WTC11 (cell line): ENCODE measurements at places on chromosomes 12 and 14. TPM values are rescaled to one million over a fixed set of nuclear protein-coding genes. Genes with fewer than 3 reads are reported as not detected.

ADAM21 gene
- total RNA-seq = not detected in 3 replicates

CELA1 gene
- total RNA-seq = not detected in 3 replicates

DPY19L2 gene
- total RNA-seq = 3.1 to 3.4 TPM (median 3.3 TPM) in 3 replicates

KRT82 gene
- not detected in 3 replicates for total RNA-seq

ASIC1 gene
- total RNA-seq = 3.9 to 4.9 TPM (median 4.5 TPM) in 3 replicates

OAS2 gene
- 0.27 to 0.48 TPM (median 0.28 TPM) in 3 replicates for total RNA-seq

DNA sequence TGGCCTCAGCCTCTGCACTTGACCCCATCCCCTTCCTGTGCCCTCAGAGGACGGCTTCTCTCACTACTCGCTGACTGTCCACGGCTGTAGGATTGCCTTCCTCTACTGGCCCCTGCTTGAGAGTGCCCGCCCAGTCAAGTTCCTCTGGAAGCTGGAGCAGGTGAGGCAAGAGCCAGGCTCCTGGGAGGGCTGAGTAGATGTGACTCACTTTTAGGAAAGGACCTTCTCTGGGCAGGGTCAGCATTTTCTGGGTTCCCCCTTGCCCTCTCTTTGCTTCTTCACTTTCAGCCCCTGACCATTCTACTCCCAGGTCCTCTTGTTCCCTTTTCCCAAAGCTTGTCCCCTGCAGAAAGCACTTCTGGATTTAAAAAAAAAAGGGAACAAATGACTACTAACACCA, 7.7 kb downstream of the CLSTN3 start:
- no peak for DNase-seq
- peaks cover 21% of the 10 kb centered on the region for H3K36me3 ChIP-seq
- H3K4me3 ChIP-seq = no peak overlapping the region
- no peak overlapping the region for H3K27ac ChIP-seq
- H3K4me1 ChIP-seq = no peaks in the 10 kb centered on the region
- no peaks in the 10 kb centered on the region; the same call in 1 of the 2 replicates for H3K27me3 ChIP-seq

DNA sequence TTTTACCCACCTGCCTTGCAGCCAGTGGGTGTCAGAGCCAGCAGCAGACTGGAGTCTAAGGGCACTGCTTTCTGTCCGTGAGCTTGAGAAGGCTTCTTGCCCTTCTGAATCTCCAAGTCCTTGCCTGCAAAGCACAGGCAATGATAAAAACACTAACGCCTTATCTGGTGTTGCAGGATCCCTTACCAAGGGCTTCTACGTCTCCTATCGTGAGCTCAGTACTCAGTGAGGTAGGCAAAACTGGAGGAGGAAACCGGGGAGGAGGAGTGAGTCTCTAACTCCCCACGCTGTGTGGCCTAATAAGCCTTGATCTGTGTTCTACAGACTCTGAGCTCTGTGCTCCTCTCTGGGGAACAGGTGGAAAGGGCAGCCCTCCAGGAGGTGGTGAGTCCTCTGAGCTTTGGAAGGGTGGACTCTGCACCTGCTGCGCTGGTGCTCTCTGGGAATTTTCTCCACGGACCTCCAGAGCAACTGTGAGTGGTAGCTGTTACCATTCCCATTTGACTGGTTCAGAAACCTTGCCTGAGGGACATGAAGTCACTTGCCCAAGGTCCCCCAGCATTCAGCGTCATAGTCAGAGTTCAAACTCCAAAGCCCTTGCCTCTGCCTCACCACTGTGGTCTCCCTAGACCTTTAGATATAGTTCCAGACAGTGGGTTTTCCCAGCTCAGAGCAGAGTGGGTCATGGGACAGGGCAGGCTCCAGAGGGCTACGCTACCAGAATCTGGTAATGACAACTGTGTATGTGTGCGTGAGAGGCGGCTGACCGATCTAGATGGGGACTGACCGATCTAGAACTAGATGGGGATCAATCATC, 7.0 kb upstream of the MARK3 start:
- no peak overlapping the region for H3K27ac ChIP-seq
- no peak overlapping the region for H3K4me3 ChIP-seq
- peaks cover 7% of the 10 kb centered on the region for H3K27me3 ChIP-seq
- no peak for DNase-seq
- peaks cover 6% of the 10 kb centered on the region; the same call in 1 of the 2 replicates for H3K4me1 ChIP-seq

GRCh38 chr14:69094481-69094880, 58.4 kb downstream of the DCAF5 start:
- no peak for DNase-seq
- H3K36me3 ChIP-seq = peaks cover 10% of the 10 kb centered on the region
- H3K27me3 ChIP-seq = no peaks in the 10 kb centered on the region
- H3K4me3 ChIP-seq = no peak overlapping the region

DNA sequence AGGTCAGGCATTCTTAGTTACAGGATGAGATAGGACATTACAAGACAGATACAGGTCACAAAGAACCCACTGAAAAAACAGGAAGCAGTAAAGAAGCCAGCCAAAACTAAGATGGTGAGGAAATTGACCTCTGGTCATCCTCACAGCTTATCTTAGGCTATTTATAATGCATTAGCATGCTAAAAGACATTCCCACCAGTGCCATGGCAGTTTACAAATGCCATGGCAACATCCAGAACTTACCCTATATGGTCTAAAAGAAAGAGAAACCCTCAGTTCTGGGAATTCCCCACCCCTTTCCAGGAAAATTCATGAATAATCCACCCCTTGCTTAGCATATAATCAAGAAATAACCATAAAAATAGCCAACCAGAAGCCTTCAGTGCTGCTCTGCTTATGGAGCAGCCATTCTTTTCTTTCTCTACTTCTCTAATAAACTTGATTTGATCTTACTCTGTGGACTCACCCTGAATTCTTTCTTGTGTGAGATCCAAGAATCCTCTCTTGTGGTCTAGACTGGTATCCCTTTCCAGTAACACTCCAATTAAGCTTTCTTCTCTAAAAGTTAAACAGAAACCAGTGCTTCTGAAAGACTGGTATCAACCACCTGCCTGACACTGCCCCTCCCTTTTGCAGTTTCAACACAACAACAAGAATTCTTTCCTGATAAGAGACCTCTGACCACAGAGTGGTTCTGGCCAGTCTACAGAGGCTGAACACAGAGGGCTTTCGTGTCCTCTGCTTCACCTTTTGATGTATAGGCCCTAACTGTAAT, 86.9 kb downstream of the BCAT1 start:
- H3K36me3 ChIP-seq = peaks cover 87% of the 10 kb centered on the region
- H3K27ac ChIP-seq = peak overlapping the region; percentile 71
- no peaks in the 10 kb centered on the region; the same call in 1 of the 2 replicates for H3K27me3 ChIP-seq
- DNase-seq = no peak
- H3K4me1 ChIP-seq = peaks cover 23% of the 10 kb centered on the region

GRCh38 chr12:91980389-91980821, 165.2 kb downstream of the BTG1 start:
- no peak overlapping the region for H3K4me3 ChIP-seq
- DNase-seq = no peak
- H3K27ac ChIP-seq = no peak overlapping the region
- H3K27me3 ChIP-seq = peaks cover 8% of the 10 kb centered on the region
- H3K4me1 ChIP-seq = peaks cover 12% of the 10 kb centered on the region
- no peaks in the 10 kb centered on the region for H3K36me3 ChIP-seq

DNA sequence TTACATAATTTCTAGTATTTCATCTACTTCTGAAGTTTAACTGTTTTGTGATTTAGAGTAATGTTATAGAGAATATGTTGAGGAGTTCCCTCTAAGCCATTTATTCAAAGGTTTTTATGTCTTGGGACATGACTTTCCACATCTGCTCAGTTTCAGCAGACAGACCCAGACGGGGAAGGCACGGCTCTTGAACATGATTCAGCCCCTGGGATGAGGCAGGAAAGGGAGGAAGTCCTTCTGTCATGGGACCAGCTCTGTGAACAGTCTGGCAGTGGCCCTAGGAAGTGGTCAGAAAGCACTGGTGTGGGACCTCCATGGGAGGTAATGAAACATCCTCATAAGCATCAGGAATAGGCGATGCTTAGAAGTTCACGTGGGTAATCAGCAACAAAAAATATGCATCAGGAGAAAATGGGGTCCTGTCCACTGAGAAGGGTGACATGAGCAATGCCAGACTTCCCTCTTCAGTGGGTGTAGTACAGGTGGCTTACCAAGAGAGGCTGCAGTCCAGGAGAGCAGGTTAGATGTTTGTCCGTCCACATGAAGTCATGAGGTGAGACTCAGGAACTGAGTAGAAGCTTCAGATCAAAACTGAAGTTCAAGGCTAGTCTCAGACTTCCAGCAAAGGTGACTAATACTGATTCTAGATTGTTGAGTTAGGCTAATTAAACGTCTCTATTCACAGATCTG, 248.5 kb downstream of the IPO8 start:
- H3K4me3 ChIP-seq = no peak overlapping the region
- DNase-seq = no peak
- no peaks in the 10 kb centered on the region for H3K27me3 ChIP-seq
- H3K36me3 ChIP-seq = peaks cover 14% of the 10 kb centered on the region
- no peak overlapping the region for H3K27ac ChIP-seq
- no peaks in the 10 kb centered on the region for H3K4me1 ChIP-seq

- no peak overlapping the region for H3K4me3 ChIP-seq
- no peaks in the 10 kb centered on the region for H3K27me3 ChIP-seq
- peaks cover 24% of the 10 kb centered on the region for H3K4me1 ChIP-seq
- DNase-seq = no peak
- H3K27ac ChIP-seq = no peak overlapping the region
- no peaks in the 10 kb centered on the region for H3K36me3 ChIP-seq
These were observed 426.0 kb downstream of the DAD1 start for GRCh38 chr14:22163051-22163450.

GRCh38 chr14:31319701-31320100, 100.6 kb downstream of the HEATR5A start:
- no peak overlapping the region for H3K4me3 ChIP-seq
- DNase-seq = no peak
- H3K27ac ChIP-seq = no peak overlapping the region
- no peaks in the 10 kb centered on the region for H3K27me3 ChIP-seq
- H3K36me3 ChIP-seq = peaks cover 11% of the 10 kb centered on the region
- H3K4me1 ChIP-seq = peaks cover 6% of the 10 kb centered on the region

DNA sequence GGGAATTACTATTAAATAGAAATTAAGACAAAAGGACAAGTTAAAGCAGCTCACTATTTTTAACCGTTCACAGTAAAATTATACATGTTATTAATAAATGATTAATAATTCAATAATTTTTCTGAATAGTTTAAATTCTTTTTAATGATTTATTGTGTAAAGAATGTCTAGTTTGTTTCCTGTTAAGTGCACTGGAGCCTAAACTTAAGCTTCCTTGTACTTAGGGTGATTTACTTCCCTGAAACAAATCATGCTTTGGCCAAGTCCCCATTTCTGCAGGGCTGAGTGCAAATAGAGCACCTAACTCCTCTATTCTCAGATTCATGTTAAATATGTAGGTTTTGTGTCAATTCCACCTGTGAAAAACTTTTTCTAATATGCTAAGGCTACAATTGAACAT, 188.9 kb upstream of the PDZRN4 start:
- no peak for DNase-seq
- no peak overlapping the region for H3K27ac ChIP-seq
- no peaks in the 10 kb centered on the region for H3K4me1 ChIP-seq

DNA sequence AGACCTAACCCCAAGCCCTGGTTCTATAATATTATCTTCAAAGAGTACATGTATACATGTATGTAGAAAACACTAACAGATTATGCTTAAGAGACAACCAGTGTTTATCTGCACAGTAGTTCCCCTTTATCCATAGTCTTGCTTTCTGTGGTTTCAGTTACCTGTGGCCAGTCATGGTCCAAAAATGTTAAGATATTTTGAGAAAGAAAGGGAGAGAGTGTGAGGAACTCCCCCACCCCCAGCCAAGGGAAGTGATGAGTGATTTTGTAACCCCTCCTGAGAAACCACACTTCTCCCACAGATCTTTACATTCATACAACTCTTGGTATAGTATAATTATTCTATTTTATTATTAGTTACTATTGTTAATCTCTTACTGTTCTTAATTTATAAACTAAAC, 77.3 kb upstream of the CNTN1 start:
- peaks cover 10% of the 10 kb centered on the region; the same call in 1 of the 2 replicates for H3K36me3 ChIP-seq
- no peak for DNase-seq
- no peak overlapping the region for H3K27ac ChIP-seq
- H3K4me1 ChIP-seq = peaks cover 9% of the 10 kb centered on the region; the same call in 1 of the 2 replicates

- peaks cover 6% of the 10 kb centered on the region for H3K27me3 ChIP-seq
- H3K27ac ChIP-seq = no peak overlapping the region
- DNase-seq = no peak
- no peaks in the 10 kb centered on the region for H3K36me3 ChIP-seq
- H3K4me1 ChIP-seq = peaks cover 37% of the 10 kb centered on the region
- H3K4me3 ChIP-seq = no peak overlapping the region
These were observed 59.4 kb upstream of the TUNAR start for GRCh38 chr14:95817271-95817670.

DNA sequence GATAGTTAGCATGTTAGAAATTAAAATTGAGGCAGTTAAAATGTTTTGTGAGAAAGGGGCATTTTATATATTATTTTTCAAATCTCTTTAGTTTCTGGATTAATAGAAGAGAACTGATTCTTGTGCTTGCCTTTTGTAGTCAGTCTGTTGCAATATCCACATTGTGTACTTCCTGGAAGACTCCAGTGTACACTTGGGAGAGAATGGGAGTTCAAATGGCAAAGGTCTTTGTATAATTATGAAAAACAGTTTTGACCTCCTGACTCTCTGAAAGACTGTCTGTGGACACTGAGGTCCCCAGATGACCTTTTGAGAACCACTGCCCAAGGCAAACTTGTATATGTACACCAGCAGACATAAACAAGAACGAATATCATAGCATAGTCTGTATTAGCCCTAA, 12.1 kb downstream of the E2F7 start:
- H3K4me3 ChIP-seq = no peak overlapping the region
- DNase-seq = no peak
- no peak overlapping the region for H3K27ac ChIP-seq

GRCh38 chr14:103444837-103445524, 59.8 kb downstream of the MARK3 start:
- no peak overlapping the region for H3K4me3 ChIP-seq
- peak overlapping the region; percentile 63; the same call in 1 of the 2 replicates for H3K27ac ChIP-seq
- H3K4me1 ChIP-seq = peaks cover 35% of the 10 kb centered on the region
- H3K36me3 ChIP-seq = peaks cover 10% of the 10 kb centered on the region; the same call in 1 of the 2 replicates
- H3K27me3 ChIP-seq = no peaks in the 10 kb centered on the region

GRCh38 chr14:76862546-76863282, 36.5 kb downstream of the LRRC74A start:
- peaks cover 39% of the 10 kb centered on the region for H3K4me1 ChIP-seq
- no peaks in the 10 kb centered on the region; the same call in none of the 2 replicates for H3K27me3 ChIP-seq
- H3K36me3 ChIP-seq = no peaks in the 10 kb centered on the region
- no peak for DNase-seq
- H3K27ac ChIP-seq = no peak overlapping the region
